ENCODE measurements at places on chromosomes 4 and X. TPM values are rescaled to one million over a fixed set of nuclear protein-coding genes. Genes with fewer than 3 reads are reported as not detected.
A peak's percentile ranks its signal among the peaks of the same experiment; 100 is the strongest.

DNA sequence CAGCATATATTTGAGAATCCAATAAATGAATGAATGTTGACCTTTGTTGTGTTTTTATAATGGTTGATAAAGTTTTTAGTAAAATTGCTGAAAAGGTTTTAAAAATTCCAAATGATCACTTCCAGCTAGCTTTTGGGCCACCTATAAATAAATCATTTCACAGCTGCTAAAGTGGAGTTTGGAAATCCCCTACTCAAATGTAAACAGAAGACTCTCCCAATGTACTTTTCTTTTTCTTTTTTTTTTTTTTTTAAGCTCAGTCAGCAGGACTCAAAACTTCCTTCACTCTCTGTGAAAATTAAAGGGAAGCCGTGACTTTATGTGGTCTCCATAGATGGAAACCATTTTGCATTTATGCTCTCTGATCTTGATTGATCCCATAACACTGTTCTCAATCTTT is 45.2 kb downstream of the CXCL13 start:
- H3K4me1 ChIP-seq: peaks cover 8% of the 10 kb centered on the region
- no peak overlapping the region for H3K27ac ChIP-seq
- DNase-seq: no peak
- no peaks in the 10 kb centered on the region for H3K27me3 ChIP-seq
- no peak overlapping the region for H3K4me3 ChIP-seq

- no peaks in the 10 kb centered on the region for H3K4me1 ChIP-seq
- no peaks in the 10 kb centered on the region for H3K36me3 ChIP-seq
Observed at GRCh38 chr4:123545667-123546572, 149.3 kb downstream of the SPRY1 start.

The CXCL3 gene
- total RNA-seq: 9.7 TPM

DNA sequence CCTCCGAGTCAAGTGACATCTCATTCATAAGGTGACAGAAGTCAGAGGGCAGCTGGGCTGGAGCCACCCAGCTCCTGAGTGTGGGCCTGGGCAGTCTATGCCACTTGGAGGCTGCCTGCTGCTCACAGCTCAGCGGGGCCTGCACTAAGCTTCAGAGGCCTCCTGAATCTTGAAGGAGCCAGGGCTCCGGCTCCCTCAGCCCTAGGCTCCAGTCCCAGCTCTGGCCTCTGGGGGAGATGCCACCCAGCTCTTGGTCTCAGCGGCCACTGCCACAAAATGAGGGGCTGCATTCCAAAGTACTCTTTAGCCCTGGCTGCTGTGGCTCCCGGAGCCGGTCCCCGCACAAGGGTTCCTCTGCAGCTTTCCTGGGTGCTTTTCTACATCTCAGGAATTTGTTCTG is 32.7 kb upstream of the PSAPL1 start:
- no peaks in the 10 kb centered on the region for H3K4me1 ChIP-seq
- H3K27ac ChIP-seq: no peak overlapping the region
- H3K27me3 ChIP-seq: no peaks in the 10 kb centered on the region
- no peaks in the 10 kb centered on the region for H3K36me3 ChIP-seq
- DNase-seq: no peak
- no peak overlapping the region for H3K4me3 ChIP-seq

DNA sequence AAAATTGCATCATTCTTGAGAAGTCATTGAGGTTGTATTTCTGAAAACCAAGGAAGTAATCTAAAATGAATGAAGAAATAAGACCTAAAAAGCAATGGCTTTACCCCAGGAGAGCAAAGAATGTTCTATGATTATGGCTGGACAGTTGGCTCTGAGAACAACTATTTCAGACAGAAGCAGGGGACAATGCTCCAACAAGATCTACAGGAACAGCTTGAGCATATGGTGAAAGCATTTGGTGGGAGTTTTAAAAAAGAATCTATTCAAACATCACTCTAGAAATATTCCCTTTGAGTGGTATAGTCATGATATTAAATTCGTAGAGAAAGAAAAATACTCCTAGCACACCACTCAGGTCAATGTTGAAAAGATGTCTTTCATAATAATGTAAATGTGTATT is 26.7 kb downstream of the DYNLT3 start:
- DNase-seq: no peak
- H3K36me3 ChIP-seq: no peaks in the 10 kb centered on the region
- no peak overlapping the region for H3K27ac ChIP-seq
- no peaks in the 10 kb centered on the region for H3K4me1 ChIP-seq
- H3K27me3 ChIP-seq: no peaks in the 10 kb centered on the region

DNA sequence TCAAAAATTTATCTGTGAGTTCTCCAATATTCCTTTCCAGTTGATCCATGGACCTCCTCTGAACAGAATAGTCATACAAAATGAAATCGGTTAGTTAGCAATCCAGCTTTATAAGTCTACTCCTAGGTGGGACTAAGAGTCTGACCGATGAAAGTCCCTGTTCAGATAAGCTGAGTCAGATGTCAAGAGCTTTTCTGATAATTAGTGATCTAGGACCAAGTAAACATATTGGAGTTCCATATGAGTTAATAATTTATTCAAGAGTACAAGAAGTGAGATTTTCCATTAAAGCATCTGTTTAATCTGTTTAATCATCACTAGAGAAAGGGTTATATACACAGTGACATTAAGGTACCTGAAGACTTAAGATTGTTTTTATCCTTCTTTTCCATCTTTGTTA is 74.7 kb downstream of the UGT8 start:
- H3K27ac ChIP-seq: no peak overlapping the region
- H3K36me3 ChIP-seq: no peaks in the 10 kb centered on the region
- H3K4me1 ChIP-seq: no peaks in the 10 kb centered on the region
- H3K4me3 ChIP-seq: no peak overlapping the region

- H3K4me3 ChIP-seq: no peak overlapping the region
- H3K27ac ChIP-seq: no peak overlapping the region
- no peaks in the 10 kb centered on the region for H3K27me3 ChIP-seq
- DNase-seq: peak; percentile 64
Observed at GRCh38 chrX:133921764-133922389, 63.5 kb downstream of the GPC3 start.

GRCh38 chr4:113677325-113677724 is 84.2 kb downstream of the CAMK2D start:
- no peak for DNase-seq
- H3K4me1 ChIP-seq: peaks cover 23% of the 10 kb centered on the region
- H3K36me3 ChIP-seq: no peaks in the 10 kb centered on the region
- no peak overlapping the region for H3K4me3 ChIP-seq
- no peaks in the 10 kb centered on the region for H3K27me3 ChIP-seq

The ZNF711 gene
- 1.8 TPM for total RNA-seq

GRCh38 chr4:40486534-40486933 is 143.1 kb downstream of the RBM47 start:
- H3K27ac ChIP-seq: no peak overlapping the region
- no peak for DNase-seq
- peaks cover 5% of the 10 kb centered on the region for H3K4me1 ChIP-seq
- H3K27me3 ChIP-seq: no peaks in the 10 kb centered on the region
- H3K36me3 ChIP-seq: no peaks in the 10 kb centered on the region

The GYG2 gene
- total RNA-seq: 1.4 TPM

The PLXNB3 gene
- total RNA-seq: 3.3 TPM

DNA sequence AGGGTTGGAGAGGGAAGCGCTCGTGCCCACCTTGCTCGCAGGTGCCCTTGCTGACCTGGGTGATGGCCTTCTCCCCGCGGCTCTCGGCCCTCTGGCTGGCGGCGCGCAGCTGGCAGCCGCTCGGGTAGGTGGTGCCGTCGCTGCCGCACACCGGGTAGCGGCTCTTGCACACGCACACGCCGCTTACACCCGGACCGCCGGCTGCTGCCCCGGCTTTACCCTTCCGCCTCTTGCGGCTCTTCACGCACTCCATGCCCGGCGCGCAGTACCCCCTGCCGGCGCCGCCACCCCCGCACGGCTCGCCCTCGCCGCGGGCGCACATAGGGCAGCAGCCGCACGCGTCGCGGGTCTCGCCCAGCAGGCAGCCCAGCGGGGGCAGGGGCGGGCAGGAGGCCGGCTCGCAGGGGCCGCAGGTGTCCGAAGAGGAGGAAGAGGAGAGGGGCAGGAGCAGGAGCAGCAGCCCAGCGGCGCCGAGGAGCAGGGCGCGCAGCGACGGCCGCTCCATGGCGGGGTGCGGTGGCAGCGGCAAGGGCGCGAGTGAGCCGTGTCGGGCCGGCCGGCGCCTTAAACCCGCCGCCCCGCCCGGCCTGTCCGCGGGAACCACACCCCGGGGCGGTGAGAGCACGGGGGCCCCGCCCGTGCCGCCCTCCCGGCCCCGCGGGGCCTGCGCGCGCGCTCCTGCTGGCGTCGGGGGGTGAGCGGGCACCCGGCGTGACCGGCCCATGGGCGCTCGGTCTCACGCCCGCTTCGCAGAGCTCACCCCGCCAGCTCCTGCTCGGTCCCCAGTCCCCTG is at the start of gene IGFBP7:
TSS of gene IGFBP7 (minus strand) at position 539 of the 793 bp plus-strand sequence. CDS start at position 505, 34 bp downstream.
- peak within 1 kb of the TSS; percentile 81 for H3K4me3 ChIP-seq
- DNase-seq: peak; percentile 85
- H3K27me3 ChIP-seq: no peaks in the 10 kb centered on the region
- no peaks in the 10 kb centered on the region for H3K36me3 ChIP-seq

The FGB gene
- total RNA-seq: 1.2 TPM

- no peak overlapping the region for H3K27ac ChIP-seq
- no peak for DNase-seq
- no peaks in the 10 kb centered on the region for H3K36me3 ChIP-seq
Observed at GRCh38 chr4:81883004-81883403, 411.3 kb upstream of the RASGEF1B start.

- H3K4me3 ChIP-seq: no peak overlapping the region
- no peak for DNase-seq
- no peaks in the 10 kb centered on the region for H3K4me1 ChIP-seq
- H3K27me3 ChIP-seq: no peaks in the 10 kb centered on the region
Observed at GRCh38 chr4:61149278-61149677, 50.8 kb upstream of the ADGRL3 start.

The AFM gene
- total RNA-seq: not detected

DNA sequence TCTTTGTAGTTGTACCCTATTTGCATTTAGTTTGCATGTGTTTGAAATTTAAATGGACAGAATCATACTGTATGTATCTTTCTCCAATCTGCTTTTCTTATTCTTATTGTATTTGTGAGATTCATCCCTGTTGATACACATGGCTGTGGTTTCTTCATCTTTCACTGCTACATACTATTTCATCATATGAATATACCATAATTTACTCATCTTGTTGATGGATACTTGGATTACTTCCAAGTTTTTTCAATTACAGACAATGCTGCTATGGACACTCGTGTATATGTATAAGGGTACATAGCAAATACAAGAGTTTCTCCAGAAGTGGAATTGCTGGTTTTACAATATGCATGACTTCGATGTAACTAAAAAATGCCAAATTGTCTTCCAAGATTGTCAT is 11.8 kb upstream of the KLHL8 start:
- H3K4me3 ChIP-seq: no peak overlapping the region
- no peak overlapping the region for H3K27ac ChIP-seq
- no peaks in the 10 kb centered on the region for H3K36me3 ChIP-seq
- no peaks in the 10 kb centered on the region for H3K27me3 ChIP-seq

The GRPR gene
- total RNA-seq: not detected

The RNF212 gene
- total RNA-seq: 6.9 TPM

GRCh38 chr4:75555294-75556164 is at the start of gene ODAPH:
Gene ODAPH (plus strand): TSS chr4:75556066. CDS start chr4:75556083, 17 bp downstream.
- H3K4me1 ChIP-seq: peaks cover 3% of the 10 kb centered on the region
- H3K27me3 ChIP-seq: no peaks in the 10 kb centered on the region
- H3K27ac ChIP-seq: no peak within 1 kb of the TSS
- no peaks in the 10 kb centered on the region for H3K36me3 ChIP-seq
- H3K4me3 ChIP-seq: no peak within 1 kb of the TSS

DNA sequence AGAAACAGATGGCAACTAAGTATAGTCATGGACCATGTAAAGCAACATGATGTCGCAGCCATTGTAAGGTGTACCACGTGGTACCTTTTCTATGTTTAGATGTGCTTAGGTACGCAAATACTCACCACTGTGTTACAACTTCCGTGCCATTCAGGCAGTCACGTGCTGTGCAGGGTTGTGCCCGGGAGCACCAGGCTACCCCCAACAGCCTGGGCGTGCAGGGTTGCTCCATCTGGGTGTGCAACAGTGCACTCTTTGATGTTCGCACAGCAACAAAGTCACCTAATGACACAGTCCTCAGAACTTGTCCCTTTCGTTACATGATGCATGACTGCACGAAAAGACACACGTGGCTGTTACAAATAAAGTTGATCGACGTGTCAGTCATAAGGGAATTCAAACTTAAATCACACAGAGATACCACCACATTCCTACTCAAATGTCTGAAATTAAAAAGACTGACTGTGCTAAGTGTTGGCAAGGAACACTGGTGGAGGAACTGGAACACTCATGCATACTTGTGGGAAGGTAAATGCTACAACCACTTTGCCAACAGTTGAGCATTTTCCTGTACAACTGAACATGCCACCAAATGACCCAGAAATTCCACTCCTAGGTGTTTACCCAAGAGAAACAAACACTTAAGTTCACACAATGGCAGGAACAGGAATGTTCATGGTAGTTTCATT is 24.3 kb downstream of the CPLX1 start:
- no peak overlapping the region for H3K27ac ChIP-seq
- no peaks in the 10 kb centered on the region for H3K4me1 ChIP-seq
- H3K4me3 ChIP-seq: no peak overlapping the region
- H3K27me3 ChIP-seq: peaks cover 12% of the 10 kb centered on the region
